Pons (tissue), 1 donor: ENCODE measurements at places on chromosomes 5 and 9.

DNA sequence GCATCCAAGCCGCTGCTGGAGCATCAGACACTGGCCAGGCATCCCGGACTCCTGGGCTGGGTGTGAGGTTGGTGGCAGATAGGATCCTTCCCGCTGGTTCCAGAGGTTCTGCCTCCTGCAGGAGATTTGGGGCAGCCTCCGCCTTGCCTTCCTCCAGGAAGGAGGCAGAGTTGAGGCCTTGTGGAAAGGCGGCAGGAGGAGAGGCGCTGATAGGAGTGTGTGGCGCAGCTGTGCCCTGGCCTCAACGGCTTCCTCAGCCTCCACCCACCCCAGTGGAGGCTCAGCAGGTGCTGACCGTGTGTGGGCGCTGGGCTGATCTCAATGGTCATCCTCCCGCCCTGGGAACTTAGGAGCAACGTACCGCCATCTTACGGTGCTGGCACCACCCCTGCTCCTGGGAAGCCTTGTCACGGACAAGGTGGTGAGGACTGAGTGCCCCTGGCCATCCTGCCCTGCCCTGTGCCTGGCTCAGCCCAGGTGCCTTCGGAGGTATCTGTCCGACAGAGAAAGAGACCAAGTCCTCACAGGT lies 10.2 kb downstream of the NCS1 start:
- DNase-seq: no peak

DNA sequence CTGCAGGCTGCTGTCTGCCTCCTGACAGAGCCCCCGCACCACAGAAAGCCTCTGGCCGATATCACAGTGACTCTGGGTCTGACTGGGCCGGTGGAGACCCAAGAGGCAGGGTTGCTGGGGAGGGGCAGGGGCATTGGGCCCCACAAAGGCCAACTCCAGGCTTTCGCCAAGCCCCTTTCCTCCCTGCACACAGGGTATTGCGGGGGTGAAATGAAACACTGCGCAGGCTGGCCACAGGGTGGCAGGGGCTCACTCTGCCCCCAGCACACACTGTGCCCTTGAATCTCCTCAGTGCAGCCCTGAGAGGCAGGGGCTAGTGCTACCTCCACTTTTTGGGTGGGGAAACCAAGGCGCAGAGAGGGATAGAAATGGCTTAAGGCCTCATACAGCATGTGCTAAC lies 44.6 kb downstream of the BARX1 start:
- DNase-seq: no peak

DNA sequence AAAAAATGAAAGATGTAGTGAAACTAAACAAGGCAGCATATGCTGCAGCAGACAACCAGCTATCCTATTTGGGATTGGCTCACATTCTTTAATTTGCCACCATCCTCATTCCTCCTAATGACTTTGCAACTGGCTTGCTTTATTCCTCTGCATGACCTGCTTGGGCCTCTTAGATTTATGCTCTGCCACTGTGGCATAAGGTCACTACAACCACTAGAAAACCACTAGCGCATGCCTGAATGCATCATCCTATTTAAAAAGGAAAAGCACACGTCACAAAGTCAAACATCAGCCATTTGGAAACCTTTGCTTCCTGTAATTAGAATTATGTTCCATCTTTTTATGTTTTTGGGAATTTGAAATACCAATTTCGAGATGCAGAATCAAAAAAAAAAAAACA lies 40.8 kb upstream of the CCDC152 start:
- DNase-seq: no peak

DNA sequence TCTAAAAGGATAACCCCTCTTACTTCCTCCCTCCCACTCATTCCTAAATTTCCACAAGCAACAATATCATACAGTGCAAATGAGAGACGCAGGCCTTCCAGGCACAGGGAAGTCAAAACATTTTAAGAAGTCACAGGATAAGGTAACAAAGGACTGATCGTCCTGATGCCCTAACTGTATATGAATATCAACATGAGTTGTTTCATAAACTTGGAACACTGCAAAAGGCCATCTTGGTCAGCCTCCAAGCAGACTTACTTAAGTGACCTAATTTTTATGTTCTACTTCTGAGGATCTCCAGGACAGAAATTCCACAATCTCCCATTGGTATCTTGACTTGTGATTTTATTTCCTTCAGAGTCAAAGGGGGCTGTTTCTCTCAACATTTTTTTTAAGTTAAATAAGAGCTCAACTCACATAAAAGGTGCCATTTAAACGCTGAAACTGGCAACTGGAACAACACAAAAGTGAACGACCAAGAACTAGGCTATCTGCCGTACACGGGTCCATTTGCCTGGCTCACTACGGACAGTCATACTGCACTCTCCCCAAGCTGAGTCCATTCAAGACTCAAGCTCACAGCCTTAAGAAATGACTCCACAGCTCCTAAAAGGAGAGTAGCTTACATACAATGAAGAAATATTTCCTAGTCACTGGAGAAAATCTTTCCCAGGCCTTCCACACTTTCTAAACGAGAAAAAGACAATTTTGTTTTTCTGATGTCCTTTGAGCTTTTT lies 71.3 kb downstream of the LHFPL2 start:
- DNase-seq: no peak

GRCh38 chr9:135883410-135884089 lies 23.8 kb downstream of the CAMSAP1 start:
- DNase-seq: no peak

- DNase-seq: no peak
Observed at GRCh38 chr5:139223481-139223880, 25.3 kb upstream of the SIL1 start.

DNA sequence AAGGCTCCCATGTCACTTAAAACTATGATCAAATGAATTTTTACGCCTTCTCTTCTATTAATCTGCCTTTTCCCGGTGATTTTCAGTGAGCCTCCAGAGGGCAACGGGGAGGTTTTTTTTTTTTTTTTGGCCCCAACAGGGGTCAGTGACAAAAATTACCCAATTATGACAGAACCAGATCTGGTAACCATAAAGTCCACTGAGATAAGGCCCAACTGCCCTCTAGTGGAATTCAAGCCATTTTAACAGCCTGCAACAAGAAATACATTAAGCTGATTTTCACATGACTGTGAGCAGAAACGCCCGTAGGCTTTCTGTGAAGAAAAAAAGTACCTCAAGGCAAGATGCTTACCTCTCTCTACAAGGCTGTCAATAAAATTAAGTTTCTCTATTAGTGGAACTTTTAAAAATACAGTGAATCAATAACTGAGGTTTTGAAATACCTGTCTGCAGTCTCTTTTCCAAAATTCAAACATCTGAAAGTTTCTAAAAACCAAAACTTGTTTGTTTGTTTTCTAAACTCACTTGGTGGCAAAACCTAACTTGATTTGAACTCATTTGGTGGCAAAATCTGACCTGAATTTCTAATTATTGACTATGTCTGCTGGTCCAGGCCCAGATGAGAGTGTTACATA lies 49.7 kb upstream of the FST start:
- DNase-seq: peak; percentile 27

DNA sequence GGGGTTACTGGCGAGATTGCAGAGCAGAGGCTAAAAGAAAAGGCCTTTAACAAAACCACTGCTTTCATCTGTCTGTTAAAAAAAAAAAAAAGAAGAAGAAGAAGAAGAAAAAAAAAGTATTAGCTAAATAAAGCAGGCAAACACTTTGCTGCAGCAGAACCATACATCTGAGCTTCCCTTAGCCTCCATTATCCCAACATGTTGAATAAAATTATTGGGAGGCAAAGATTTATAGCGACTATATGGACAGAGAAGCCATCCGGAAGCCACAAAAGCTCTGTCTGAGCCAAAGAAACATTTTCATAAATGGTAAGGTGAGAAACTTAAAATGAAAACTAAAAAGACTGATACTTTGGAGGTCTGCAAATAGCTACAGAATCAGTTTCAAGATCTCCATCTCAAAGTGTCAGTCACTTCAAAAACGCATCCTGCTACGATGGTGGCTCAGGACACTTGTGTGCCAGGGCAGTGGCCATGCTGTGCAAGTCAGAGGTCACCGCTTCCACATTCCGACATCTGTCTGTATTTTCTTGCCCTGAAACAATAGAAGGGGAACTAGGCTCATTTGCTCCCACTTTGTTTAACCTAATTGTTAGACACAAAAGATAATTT lies 9.6 kb downstream of the EFNA5 start:
- DNase-seq: no peak

DNA sequence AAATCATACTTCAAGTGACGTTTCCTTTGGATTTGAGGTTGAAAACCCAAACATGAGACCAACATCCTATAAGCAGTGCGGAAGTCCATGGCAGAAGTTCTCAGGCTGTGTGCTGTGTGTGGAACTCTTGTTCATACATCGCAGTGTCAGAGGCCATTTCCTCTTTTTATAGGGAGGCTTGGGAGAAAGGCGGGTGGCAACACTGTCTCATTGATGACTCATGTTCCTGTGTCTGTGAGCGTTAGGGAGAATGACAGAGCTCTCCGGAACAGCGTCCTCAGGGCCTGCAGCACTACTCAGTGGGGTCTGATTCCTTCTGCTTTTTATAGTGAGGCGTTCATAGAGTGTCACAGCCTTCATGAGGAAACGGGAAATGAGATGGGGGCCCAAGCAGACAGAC lies 98.8 kb upstream of the BASP1 start:
- DNase-seq: peak; percentile 92

- DNase-seq: no peak
Observed at GRCh38 chr9:132806723-132807421, 71.2 kb downstream of the AK8 start.

DNA sequence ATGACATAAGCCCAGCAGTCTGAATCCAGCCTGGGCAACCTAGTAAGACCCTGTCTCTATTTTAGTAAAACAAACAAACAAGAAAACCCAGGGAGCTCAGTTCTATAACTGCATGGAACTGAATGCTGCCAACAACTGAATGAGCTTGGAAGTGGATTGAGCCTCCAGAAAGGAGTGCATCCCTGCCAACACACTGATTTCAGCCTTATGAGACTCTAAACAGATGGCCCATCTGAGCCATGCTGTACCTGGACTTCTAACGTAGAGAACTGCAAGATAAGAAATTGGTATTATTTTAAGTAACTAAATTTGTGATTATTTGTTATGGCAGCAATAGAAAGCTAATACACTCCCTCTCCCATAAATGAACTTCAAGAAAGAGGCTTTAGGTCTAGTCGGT lies 150.4 kb upstream of the RAI14 start:
- no peak for DNase-seq

DNA sequence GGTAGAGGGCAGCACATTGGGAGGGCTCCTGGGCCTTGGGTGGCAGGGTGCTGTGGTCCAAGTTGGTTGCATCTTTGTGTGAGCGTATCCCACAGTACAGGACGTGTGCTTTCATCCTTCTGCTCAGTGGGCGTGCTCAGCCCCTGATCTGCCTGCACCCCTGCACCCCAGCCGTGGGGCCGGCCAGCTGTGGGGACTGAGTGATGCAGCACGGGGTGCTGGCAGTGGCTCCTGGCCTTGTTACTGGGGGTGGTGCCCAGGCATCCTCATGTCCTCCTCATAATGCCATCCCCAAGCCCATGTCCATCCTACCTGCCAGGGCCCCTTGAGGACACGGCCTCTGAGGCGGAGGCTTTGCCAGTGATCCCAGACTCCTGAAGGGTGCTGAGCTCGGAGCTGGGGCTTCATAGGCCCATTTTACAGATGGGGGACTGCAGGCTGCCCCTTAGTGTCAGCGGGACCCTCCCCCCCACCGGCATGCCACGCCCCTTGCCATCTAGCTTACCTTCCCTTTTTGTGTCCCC lies 100.7 kb downstream of the PHF2 start:
- DNase-seq: no peak

- no peak for DNase-seq
Observed at GRCh38 chr5:53019320-53019719, 30.2 kb downstream of the ITGA2 start.

DNA sequence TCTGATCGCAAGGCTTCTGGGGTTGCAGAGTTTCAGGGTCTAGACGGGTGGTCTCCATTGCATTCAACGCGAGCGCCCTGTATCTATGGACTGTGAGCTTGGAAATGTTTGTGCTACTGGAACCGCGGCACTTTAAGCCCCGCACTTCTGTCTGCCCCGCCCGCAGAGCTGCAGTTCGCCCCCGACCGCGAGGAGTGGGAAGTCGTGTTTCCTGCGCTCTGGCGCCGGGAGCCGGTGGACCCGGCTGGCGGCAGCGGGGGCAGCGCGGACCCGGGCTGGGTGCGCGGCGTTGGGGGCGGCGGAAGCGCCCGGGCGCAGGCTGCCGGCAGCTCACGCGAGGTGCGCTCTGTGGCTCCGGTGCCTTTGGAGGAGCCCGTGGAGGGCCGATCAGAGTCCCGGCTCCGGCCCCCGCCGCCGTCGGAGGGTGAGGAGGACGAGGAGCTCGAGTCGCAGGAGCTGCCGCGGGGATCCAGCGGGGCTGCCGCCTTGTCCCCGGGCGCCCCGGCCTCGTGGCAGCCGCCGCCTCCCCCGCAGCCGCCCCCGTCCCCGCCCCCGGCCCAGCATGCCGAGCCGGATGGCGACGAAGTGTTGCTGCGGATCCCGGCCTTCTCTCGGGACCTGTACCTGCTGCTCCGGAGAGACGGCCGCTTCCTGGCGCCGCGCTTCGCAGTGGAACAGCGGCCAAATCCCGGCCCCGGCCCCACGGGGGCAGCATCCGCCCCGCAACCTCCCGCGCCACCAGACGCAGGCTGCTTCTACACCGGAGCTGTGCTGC lies 1.0 kb downstream of the ADAMTS19 start:
- DNase-seq: no peak

GRCh38 chr5:51156838-51157237 lies 226.4 kb upstream of the ISL1 start:
- no peak for DNase-seq
